ENCODE measurements at places on chromosomes 5 and 9.

DNA sequence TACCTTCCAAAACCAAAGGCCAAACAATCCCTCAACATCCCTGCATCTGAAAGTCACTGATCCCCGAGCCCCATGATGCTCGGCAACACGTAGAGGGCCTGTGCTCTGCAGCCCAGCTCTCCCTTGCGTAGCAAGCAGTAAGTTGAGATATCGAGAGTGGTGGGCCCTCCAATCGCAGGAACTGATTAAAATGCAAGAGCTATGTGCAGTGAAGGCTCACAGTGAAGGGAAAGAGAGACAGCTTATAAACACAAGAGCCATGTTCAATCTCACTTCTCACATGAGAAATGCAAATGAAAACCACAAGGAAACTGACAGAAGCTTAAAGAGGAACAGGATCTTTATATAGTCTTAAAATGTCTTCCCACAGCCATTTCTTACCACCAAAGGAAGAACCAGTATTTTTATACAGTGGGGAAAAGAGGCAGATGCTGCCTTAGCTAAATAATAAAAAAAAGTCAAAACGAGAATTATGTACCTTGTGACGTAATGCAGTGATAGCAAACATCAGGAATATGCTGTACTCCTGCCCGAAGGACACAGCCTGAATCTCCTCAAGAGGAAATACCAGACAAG, 24.6 kb downstream of the TTF1 start:
- DNase-seq = peak; percentile 71

- DNase-seq = no peak
Measured at GRCh38 chr5:116880150-116880549, 305.5 kb upstream of the SEMA6A start.

- no peak for DNase-seq
Measured at GRCh38 chr5:136802383-136802782, 437.0 kb upstream of the TRPC7 start.

DNA sequence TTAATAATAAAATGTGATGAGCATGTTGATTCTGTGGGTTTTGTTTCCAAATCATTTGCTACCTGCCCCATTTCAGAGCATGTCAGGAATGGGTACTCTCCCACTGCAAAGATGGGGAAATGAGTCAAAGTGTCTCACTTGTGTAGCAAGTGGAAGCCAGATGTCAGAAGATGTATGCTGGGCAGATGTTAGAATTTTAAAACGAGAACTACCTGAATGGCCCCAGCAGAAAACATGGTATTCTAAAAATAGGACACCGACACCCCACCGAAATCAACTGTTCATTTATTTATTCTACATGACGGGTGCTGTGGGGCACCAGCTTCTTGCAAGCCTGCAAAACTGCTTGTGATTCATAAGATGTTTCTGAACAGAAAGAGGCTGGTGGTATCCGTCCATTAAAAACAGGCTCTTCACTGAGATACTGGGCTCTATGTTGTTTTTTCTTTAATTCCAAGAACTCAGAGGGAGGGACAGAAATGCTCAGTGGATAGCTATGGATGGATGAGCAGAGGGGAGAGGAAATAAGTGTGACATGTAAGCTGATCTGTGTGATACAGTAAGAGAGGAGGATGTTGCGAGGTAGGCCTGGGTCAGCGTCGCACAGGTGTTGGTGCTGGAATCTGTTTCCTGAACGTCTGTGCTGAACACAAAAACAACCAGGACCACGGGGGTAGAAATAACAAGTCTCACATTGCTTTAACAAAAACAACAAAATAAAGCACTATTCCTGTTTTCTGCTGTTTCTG, 157.2 kb downstream of the EFNA5 start:
- DNase-seq = no peak

DNA sequence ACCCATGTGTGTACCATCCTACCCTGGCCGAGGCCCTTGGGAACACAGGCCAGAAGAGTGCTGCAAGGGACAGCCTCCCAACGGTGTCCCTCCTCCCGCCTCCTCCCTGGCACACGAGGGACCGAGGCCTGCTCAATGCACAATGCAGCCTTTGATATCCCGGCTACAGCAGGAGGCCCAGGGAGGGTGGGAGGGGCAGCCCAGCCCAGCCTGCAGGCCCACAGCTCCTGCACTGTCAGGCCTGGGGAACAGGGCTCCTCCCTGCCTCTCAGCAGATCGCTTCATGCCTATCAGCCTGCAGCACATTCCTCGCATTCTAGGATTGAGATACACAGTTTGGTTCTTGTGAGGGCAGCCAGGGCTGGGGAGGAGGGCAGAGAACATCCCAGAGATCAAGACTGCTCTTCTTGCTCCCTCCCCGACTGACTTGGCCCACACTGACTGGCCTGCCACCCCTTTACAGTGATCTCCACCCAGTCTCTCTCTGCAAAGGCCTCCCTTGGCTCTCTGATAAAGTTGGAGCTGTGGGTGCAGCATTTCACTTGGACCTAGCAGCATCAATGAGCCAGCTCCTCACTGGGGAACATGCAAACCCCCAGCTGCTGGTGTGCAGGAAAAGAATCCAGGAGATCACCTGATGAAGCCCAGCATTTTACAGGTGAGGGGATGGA, at the start of gene SH3TC2:
Gene SH3TC2 (minus strand): TSS at position 46 of the 671 bp plus-strand sequence. CDS start 40 bp downstream, at position 6.
- no peak for DNase-seq

DNA sequence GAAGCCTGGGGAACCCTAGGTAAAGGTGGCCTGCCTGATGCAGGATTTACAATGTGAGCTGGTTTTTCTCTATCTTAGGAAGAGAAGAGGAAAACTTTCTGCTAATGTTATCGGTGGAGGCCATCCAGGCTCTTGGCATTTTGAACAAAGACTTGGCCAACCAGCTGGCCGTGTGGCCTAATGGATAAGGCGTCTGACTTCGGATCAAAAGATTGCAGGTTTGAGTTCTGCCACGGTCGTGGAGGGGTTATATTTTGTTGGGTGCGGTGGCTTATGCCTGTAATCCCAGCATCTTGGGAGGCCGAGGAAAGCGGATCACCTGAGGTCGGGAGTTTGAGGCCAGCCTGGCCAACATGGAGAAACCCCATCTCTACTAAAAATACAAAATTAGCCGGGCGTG, 9.6 kb downstream of the C9orf152 start:
- no peak for DNase-seq

GRCh38 chr9:69671311-69671878, 776 bp downstream of the APBA1 start:
- DNase-seq = no peak

- no peak for DNase-seq
Measured at GRCh38 chr9:114991861-114992260, 61.5 kb upstream of the TNFSF8 start.

- DNase-seq = no peak
Measured at GRCh38 chr9:3337515-3338225, 188.1 kb downstream of the RFX3 start.

GRCh38 chr5:157076558-157076957, 17.6 kb upstream of the HAVCR1 start:
- no peak for DNase-seq

- DNase-seq = no peak
Measured at GRCh38 chr9:91295357-91295756, 66.4 kb downstream of the AUH start.

DNA sequence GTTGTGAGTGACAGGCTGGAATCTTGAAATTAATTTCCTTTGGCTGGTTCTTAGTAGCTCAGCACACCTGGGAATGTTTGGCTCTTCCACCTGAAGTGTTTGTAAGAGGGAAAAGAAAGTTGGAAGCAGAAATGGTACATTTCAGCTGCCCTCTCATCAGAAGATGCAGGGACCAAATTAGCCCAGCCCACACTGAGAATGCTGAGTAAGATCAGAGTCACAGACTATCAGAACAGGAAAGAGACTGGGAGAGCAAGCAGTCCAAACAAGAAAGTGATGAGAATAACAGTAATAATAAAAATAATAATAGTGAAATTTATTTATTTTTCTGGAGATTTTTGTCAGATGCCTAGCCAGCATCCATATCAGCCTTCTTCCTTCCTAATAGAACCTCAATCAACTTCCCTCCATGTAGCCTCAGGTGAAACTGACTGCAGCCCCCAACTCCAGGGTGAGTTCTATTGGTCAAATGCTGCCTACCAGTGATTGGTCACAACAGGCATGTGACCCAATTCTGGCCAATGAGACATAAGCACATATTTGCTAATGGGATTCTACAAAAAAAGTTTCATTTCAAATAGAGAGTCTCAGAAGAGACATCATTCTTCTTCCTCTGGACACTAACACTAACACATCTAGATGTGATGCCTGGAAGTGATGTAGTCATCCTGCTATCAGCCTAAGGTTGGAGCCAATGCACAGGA, 31.2 kb upstream of the ADRA1B start:
- DNase-seq = no peak

DNA sequence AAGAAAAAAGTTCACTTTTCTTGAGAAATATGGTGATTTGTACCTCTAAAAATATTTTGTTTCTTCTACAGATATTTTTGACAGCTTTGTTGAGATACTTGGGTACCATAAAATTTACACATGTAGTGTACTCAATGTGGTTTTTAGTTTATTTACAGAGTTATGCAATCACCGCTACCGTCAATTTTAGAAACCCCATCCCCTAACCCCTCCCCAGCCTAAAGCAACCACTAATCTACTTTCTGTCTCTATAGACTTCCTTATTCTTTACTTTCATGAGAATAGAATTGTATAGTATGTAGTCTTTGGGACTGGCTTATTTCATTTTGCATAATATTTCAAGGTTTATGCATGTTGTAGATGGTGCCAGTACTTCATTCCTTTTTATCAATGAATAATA, 45.0 kb upstream of the TDRD7 start:
- DNase-seq = no peak

DNA sequence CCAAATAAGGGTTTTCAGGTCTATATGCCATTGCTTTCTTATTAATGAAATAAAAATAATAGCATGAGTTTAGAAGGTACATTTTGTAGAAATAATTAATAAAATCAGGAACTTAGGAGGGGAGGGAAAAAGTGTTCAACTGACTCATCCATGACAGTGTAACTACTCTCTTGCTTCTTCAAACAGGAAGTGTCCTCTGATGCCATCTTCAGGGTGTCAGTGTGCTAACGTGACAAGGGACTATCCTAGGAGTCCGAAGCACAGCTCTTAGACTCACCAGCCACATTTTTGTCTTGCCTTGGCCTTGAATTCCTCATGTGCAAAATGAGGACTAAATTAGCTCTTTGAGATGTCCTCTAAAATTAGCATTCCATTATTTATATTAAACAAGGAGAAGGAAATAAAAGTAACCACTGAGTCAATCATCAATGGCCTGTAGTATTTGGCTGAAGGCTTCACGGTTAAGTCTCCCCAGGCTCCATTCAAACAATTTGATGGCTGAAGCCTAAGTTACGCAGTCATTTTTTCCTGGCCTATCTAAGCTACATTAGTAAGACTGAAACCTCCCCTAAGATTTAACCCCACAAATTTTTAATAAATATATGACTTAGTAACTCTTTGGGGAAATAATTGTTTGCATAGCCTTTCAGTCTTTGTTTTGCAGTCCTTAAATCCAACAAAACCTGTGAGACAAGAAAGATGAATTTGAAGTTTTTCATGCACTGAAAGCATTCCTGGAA, 151.1 kb downstream of the ARL15 start:
- no peak for DNase-seq

DNA sequence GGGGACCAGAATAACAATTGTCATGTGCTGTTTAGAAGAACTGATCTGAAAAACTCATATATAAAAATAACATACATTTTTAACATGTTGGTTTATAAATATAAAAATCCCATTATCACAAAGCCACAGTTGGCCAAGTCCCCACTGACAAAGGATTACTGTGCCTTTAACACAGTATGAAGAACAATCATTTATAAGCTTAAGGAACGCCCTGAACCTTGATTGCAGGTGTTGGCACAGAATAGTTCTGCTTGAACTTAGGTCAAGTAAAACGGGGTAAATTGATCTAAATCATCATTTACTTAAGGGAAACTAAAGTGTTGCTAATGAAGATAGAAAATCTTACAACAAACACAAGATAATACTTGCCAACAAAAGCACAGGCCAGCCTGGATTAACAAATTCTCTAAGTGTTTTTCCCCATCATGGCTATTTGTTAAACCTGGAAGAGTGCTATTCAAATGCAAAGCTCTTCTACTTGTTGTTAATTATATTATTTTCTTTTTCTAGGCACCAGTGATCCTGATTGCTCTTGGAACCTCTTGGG, 46.1 kb downstream of the ASTN2 start:
- DNase-seq = no peak

GRCh38 chr5:14513266-14513665, 68.3 kb upstream of the OTULINL start:
- no peak for DNase-seq

Data from GM10248 (cell line).